Activated CD4-positive, alpha-beta T cell treated with anti-CD3 and anti-CD28 coated beads for 4 hours (primary cell): ENCODE measurements at places on chromosomes 2 and 18.

DNA sequence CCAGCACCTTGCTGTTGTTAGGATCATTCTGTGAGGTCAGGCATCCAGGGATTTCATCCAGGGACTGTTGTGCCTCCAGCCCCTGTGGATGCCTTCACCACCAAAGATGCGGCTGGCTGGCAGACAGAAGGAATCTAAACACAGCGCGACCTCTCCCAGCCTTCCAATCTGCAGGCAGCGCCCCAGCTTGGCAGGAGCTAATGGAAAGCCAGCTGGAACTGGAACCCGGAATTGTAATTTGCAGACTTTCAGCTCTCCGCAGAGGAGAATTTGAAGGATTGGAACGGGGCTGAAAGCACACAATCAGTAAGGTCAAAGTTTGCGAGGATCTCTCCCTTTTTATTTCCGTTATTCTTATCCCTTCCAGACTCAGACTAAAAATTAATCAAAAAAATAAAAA, 127.8 kb downstream of the TRIB2 start:
- no peak for DNase-seq

DNA sequence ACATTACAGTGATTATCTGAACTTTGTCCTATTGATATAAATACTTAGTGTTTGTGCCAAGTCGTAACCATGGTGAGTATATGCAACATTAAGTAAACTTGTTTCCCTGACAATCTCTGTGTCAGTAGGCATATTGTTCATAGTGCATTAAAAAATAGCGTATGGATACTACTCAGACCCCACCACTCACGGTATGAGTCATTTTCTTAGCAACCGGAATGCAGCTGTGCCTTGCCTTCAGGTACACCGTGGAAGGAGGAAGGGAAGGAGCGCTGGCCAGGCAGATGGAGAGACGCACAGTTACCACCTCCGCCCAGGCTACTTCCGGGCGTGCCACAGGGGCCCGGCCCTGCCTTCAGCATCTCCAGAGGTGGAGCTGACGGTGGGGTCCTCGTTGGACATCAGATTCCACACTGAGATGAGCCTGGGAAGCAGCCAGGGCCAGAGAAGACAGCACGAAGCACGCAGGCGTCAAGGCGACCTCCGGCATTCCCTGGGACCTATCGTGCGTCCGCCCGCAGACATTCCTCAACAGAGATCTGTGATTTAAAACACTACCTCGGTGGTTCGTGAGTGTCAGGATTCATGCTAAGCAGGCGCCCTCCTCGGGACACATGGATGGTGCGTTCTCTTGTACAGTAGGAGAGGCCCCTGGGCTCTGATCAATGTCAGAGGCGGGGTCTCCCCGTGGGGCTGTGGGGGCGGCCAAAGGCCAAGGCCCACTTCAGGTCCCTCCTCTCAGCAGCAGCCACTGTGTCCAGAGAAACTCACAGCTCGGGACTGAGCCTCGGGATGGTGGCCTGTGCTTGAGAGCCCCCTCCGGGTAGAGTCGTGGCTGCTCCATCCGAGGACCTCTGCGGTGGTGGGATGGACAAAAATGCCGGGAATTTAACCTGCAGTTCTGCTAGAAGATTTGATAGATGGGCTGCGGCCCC, 82.2 kb upstream of the HDAC4 start:
- DNase-seq, result no peak

- no peak for DNase-seq
Measured at GRCh38 chr2:62654423-62654791, 51.1 kb upstream of the EHBP1 start.

GRCh38 chr2:194526121-194526520, 1130.9 kb upstream of the SLC39A10 start:
- no peak for DNase-seq

DNA sequence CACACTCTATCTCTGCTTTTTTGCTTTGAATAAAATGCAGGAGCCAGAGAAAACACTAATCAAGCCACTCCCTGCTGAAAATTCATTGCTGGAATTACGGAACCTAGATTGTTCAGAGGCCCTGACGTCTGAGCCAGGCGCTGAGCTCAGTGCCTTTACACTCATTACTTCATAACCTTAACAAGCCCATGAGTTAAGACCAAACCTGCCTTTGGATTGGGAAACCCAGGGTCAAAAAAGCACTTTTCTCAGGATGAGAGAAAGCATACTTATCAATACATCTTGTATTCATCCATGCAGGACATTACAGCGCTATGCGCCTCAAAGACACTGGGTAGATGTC, 762 bp downstream of the INO80C start:
- no peak for DNase-seq

GRCh38 chr18:78542204-78542603, 437.4 kb upstream of the SALL3 start:
- no peak for DNase-seq

- DNase-seq, result no peak
Measured at GRCh38 chr2:201984800-201985525, 48.7 kb upstream of the FZD7 start.

DNA sequence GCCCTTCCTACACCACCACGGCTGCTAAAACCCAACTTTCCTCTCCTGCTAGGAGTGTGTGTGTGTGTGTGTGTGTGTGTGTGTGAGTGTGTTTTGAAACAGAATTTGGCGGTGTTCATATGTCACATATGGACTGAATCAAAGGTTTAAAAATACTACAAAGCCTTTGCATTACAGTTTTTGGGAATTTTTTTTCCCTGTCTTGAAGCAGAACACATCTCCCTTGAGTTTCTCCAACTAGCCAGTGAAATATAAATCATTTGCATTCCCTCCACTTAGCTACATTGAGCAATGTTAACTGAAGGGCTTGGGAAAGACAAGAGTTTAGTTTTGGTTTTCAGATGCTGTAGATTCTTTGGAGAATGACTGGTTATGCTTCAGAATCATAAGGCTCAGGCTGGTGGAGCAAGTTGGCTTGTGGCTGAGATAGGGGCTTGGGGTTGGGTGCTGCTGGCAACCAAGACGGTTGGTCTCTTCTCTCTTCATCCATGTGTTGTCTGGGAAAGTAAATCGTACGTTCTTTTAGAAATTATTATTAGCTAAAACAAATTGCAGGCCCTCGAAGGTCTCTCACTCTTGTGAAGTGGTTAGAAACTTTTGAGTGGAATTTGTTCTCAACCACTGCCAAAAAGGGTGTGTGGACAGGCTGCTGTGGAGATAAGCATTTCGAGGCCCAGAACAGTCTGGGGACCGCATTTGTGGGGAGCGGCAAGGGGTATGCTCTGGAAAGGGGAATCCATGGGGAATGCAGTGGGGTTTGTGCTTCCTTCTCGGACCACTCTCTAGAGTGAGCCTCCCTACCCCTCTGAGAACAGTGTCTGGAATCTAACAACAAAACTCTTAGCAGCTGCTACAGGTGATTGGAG, 1.4 kb downstream of the NRP2 start:
- no peak for DNase-seq

GRCh38 chr2:233089851-233090250, 29.7 kb downstream of the INPP5D start:
- DNase-seq, result no peak

DNA sequence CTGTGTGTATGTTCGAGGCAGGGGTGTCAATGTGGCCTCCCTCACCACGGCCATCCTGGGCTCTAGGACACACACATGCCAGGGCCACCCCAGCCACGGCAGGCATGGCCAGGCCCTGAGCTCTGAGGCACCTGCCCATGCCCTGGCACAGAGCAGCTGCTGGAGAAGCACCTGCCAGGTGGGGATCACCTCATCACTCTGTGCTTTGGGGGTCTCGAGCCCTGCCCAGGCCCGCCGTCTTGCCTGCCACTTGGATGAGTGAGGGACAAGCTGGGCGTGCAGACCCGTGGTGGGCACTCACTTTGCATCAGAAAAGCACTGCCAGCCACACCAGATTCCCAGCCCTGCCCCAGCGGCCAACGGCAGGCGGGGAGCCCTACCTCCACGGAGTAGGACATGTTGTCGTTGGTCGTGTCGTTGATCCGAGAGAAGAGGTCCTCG, 33.1 kb downstream of the KIF1A start:
- DNase-seq, result no peak

DNA sequence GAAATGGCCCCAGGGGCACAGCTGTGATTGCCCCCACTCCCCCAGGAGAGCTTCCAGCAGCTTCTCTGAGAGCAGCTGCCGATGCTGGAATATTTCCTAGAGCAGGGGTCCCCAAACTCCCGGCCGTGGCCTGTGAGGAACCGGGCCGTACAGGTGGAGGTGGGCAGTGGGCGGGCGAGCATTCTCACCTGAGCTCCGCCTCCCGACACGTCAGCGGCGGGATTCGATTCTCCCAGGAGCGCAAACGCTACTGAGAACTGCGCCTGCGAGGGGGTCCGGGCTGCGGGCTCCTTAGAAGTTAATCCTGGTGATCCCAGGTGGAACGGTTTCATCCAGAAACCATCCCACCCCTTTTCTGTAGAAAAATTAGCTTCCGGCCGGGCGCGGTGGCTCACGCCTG, 69.1 kb upstream of the PXDN start:
- no peak for DNase-seq

DNA sequence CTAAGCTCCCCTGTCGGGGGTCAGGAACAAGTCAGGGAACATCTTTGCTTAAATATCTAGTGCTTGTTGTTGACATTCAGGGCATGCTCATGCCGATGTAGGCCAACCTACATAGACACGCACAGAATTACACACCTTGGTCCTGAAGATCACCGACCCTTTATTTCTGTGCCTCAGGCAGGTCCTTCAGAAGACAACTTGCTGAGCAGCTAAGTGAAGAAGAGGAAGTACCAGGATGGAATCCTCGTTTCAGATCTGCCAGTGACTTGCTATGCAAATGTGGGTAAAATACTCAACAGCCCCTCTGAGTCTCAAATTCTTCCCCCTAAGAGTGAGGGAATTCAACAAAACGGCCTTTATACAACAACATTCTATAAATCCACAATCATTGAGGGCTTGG, 494.7 kb downstream of the BCL11A start:
- DNase-seq, result no peak

GRCh38 chr18:22828171-22828570, 105.0 kb upstream of the RBBP8 start:
- no peak for DNase-seq
